ENCODE measurements at places on chromosomes 4 and X.

DNA sequence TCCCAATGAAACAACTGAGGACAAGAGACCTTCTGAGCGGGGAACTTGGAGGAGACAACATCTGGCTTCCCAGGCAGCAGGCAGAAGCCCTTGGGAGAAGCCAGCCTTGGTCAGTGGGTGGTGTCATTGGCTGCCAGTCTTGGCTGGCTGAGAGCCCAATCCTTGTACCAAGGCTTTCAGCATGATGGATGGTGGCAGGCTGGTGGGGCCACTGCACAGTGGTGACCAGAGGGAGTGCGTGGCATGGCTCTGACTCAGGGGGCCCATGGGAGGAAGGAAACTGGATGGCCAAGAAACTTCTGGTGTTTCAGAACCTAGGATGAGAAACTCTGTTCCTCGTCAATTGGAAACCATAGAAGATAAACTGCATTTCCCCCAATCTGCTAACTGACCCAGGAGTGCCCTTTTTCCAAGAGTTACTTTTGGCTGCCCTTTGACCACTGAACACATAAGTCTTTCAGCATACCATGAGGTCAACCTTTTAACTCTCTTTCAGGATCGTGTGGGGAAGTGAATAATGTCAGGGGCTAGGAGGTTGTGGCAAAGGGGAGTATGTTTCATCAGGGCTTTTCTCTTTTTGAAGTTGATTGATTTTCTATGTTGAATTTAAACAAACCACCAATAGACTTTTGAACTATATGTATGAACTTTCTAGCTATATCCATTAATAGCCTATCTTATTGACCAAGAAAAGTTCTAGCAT lies 60.9 kb downstream of the SOWAHB start:
- no peak for DNase-seq

- no peak for DNase-seq
Observed at GRCh38 chr4:108369035-108369655, 200.4 kb upstream of the LEF1 start.

- no peak for DNase-seq
Observed at GRCh38 chr4:112927544-112927943, 121.9 kb upstream of the ANK2 start.

GRCh38 chr4:177975315-177975987 lies 533.2 kb upstream of the AGA start:
- DNase-seq: no peak

- no peak for DNase-seq
Observed at GRCh38 chr4:7432531-7433375, 2.0 kb downstream of the PSAPL1 start.

DNA sequence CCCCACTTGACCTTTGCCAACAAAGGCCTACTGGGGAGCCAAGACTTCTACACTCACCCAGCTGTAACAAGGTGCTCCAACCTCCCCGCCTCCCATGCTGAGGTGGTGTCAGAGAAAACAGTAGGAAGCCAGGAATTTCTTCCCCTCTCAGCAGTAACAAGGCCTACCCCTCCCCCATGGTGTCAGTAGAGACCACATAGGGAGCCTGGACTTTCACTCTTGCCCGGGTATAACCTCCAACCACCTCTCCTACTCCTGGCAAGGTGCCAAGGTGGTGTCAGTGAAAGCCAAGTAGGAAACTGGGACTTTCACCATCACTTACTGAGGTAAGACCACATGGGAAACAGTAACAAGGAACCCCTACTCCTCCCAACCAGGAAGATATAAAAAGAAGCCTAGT lies 93.1 kb downstream of the SLC16A2 start:
- DNase-seq: no peak

DNA sequence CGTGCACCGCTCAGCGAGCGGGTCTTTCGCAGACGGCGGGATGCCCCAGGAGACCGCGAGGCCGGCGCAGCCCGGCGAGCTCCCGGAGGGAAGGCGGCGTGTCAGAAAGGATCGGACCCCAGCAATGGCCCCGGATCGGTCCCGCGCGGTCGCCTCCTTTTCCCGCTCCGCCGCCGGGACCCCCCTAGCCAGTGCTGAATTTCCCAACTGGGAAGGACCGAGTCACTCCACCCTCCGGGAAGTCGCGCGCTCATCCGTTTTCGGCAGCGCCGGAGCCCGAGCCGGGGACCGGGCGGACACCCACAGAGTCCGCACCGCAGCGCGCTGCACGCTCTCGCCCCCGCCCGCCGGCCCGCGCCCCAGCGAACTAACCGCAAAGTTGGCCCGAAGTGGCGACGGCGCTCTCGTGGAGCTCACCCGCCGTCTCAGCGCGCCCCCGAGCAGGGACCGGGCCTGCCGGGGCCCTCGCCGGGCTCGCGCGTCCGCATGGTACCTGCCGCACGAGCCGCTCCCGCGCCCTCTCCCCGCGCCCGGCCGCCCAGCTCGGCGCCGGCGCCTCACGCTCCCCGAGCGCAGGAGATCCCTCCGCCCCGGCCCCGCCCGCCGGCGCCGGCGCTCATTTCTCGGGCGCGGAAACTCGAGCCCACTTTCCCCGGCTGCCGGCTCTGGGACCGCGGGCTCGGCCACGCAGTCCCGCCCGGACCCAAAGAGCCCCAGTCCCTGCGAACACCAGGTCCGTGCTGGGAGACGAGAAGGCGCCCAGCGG lies at the start of gene FAT1:
Gene FAT1, minus strand, starts transcription at position 565 of the 766 bp plus-strand sequence. CDS start 14,029 bp downstream, outside the sequence.
- no peak for DNase-seq

- DNase-seq: no peak
Observed at GRCh38 chrX:111868726-111869638, 7.0 kb upstream of the TRPC5OS start.

Measured in activated CD4-positive, CD25-positive, alpha-beta regulatory T cell (primary cell).